CD8-positive, alpha-beta memory T cell (primary cell): ENCODE measurements at places on chromosomes 3 and 15. TPM values are rescaled to one million over a fixed set of nuclear protein-coding genes. Genes with fewer than 3 reads are reported as not detected.

GRCh38 chr15:82730022-82730530 lies 20.4 kb upstream of the AP3B2 start:
- no peaks in the 10 kb centered on the region for H3K27me3 ChIP-seq
- no peak overlapping the region for H3K4me3 ChIP-seq
- H3K36me3 ChIP-seq: no peaks in the 10 kb centered on the region
- DNase-seq: no peak
- no peaks in the 10 kb centered on the region for H3K4me1 ChIP-seq
- H3K27ac ChIP-seq: no peak overlapping the region

DNA sequence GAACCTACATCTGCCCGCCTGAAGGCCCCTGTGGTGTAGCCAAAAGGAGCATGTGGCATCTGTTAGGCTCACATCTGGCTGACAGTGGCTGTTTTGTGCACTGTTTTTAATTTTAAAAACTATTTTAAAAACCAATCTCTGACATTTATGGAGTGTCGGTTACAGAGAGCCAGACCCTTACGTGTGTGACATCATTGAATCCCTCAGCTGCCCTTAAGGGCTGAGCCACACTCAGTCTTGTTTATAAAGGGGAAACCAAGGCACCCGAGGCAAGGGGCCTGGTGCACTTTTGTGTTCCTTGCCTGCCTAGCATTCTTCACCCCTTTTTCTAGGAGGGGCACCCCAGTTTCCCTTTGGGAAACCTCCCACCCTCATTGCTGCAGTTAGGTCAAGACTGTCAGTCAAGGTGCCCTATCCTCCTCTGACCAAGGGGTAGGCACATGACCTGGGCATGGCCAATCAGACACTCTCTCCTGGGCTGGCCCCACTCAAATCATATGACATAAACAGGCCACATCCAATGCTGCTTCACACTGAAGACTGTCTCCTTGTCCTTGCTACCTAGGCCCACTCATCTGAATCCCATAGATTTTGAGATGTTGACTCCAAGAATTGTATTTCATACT lies 105.3 kb downstream of the LSM3 start:
- no peaks in the 10 kb centered on the region for H3K36me3 ChIP-seq
- DNase-seq: no peak
- no peak overlapping the region for H3K4me3 ChIP-seq
- H3K4me1 ChIP-seq: no peaks in the 10 kb centered on the region

DNA sequence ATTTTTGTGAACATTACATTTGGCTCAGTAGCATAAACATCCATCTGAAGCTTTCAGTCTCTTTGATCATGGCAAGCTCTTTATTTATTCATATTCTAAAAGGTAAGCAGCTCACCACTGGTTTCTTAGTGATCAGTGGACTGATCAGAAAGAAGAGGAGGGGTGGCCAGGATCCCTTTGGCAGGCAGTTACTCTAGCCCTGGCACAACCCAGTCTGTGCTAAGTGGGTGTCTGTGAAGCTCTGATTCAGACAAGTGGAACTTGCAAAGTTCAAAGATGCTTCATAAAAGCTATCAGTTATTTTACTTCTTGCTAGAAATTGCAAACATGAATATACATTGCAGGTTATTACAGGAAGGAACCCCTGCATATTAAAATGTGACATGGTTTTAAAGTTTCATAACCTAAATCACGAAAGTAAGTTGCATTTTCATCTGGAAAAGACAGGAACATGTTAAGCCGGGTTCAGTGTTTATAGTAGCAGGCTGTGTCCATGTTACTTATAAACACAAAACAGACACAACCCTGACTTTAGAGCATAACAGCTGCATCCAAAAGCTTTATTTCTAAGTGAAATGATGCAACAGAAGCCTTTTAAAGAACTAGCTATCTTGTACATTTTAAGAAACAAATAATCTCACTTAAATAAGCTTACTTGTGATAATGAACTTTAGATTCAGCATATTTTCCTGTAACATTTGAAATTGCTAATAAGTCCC lies 785.3 kb downstream of the MCTP2 start:
- no peaks in the 10 kb centered on the region for H3K36me3 ChIP-seq
- DNase-seq: no peak
- no peak overlapping the region for H3K4me3 ChIP-seq
- no peaks in the 10 kb centered on the region for H3K27me3 ChIP-seq
- no peaks in the 10 kb centered on the region for H3K4me1 ChIP-seq

DNA sequence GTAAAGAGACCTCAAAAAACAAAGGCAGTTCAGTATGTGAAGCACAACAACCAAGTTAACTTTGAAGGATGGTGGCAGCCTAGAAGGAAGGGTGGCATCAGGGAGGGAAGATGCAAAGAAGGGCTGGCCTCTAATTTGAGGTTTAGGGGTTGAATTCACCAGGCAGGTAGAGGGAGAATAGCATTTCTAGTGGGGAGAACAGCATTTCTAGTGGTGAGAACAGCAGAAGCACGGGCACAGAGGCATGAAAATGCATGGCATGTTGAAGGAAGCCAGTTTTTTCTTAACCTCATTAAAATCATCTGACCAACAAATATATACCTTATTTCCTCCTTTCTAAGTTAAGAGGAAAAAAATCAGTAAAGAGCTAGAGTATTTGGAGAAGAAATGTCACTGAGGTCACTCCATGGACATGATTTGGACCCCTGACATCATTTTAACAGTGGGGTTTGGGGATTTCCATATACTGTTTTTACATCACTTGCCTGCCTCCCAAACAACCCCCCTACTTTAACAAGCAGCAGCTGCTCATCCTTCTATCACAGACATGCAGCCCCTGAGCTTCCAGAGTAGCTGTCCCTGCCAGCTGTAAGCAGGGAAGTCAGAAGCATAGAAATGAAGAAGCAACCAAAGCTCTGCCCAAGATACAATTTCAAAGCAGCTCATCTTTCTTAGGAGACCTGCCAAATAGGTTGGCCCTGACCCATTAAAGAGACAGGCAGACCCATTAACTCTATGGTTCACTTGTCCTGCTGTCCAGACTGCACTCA lies 2.4 kb upstream of the POPDC2 start:
- DNase-seq: no peak
- H3K4me1 ChIP-seq: no peaks in the 10 kb centered on the region
- H3K4me3 ChIP-seq: no peak overlapping the region
- H3K36me3 ChIP-seq: no peaks in the 10 kb centered on the region
- H3K27ac ChIP-seq: no peak overlapping the region

The KNL1 gene
- 19.5 TPM for total RNA-seq

The TAGLN3 gene
- total RNA-seq: not detected

The FEZF2 gene
- total RNA-seq: not detected

The ADGRG7 gene
- not detected for total RNA-seq
